ENCODE measurements at places on chromosomes 11 and 22.
A peak's percentile ranks its signal among the peaks of the same experiment; 100 is the strongest.

DNA sequence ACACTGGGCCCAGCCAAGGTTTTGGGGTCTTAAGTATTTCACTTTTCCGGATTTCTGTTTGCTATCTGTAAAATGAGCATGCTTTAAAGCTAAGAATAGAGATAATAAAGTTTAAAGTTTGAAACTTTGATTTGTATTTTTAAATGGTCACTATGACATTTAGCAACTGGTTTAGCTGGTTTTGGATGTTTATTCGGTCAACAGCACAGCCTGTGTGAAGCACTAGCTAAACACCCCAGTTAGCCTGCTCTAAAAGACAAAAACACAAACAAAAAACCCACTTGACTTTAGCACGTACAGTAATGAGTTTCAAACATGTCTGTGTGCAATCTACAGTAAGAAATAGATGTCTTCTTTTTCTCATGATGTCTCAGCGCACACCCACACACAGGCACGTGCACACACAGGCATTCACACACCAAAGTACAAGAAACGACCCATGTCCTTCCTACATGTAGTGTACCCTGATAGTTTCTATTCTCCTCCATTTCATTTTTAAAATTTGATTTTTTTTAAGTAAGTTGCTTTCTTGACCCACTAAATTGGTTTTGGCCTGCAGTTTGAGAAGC is 29.4 kb downstream of the SLC1A2 start:
- no peak for DNase-seq

DNA sequence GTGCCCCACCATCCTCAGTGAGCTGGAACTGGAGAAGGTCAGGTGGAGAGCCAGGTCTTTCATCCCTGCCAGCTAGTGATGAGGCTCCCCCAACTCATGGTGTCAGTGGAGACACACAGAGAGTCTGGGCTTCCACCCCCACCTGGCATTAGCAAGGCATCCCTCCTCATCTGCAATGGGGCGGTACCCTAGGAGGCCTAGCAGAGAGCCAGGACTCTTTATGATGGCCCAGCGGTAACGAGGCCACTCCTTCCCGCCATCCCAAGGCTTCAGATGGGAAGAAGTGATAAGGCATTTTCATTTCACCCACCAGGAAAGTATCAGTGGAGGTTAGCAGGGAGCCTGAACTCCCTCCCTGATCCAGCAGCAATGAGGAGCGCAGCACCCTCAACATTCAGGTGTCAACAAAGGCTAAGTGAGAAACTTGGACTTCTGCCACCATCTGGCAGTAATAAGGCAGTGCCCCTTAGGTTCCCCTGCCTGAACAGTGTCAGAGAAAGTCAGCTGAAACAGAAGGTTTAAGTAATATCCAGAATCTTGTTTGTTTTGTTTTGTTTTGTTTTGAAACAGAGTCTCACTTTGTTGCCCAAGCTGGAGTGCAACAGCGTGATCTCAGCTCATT is 40.5 kb upstream of the FBLN1 start:
- no peak for DNase-seq

GRCh38 chr11:121671283-121672168 is 218.8 kb upstream of the SORL1-AS1 start:
- DNase-seq, result no peak

GRCh38 chr11:118851970-118852369 is 31.7 kb upstream of the CXCR5 start:
- no peak for DNase-seq

DNA sequence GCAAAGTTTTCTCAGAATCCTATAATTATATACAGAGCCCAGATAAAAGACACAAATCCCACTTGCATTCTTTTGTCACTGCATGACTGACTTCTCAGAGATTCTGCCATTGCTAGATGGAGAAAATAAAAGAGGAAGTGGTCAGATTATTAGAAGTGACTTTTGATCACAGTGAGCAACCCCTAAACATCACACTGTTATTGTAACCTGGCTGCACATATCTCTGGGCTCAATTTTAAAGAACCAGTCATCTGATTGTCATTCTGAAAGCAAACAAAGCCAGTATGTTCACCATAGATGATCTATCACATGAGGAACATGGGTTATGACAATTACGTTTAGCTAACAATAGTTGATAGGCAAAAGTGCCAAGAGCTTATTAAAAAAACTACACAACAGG is 47.8 kb downstream of the COPB1 start:
- no peak for DNase-seq

GRCh38 chr11:92222701-92223100 is 1.9 kb upstream of the FAT3 start:
- DNase-seq, result no peak

GRCh38 chr22:42837556-42837955 is 19.5 kb downstream of the ARFGAP3 start:
- no peak for DNase-seq

DNA sequence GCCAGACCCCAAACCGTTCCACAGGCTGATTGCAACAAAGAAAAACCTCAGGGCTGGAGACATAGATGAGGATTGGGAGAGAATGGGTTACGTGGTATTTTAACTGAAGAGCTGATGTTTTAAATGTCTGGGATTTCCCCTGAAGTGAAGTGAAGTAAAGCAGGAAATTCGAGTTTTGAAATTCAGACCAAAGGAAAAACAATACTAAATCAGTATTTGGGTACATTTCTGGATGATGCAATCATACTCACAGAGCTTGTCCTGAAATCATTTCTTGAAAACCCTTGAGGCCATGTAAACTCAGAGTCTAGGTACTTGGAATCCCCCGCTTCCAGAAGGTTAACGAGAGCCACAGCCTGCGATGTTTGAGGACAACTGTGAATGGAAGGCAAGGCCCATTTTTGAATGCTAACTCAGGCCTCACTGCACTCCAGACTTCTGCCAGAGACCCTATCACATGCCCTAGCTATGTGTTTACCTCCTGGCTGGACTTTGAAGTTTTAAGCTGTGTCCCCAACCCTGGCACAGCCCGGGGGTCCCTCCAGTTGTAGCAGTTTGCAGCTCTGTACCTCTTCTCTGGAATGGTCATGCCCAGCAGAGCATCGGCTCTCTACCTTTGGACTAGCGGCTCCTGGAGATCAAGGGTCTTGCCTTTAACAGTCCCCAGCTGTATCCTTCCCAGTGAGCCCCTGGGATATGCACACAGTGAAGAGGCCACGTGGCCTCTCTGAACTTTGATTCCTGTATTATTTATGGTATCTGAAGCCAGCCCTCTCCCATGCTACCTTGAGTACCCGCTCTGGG is 5.4 kb upstream of the FTH1 start:
- DNase-seq, result peak; percentile 77

- DNase-seq, result no peak
These were observed 10.5 kb downstream of the CLMP start for GRCh38 chr11:123184531-123184930.

DNA sequence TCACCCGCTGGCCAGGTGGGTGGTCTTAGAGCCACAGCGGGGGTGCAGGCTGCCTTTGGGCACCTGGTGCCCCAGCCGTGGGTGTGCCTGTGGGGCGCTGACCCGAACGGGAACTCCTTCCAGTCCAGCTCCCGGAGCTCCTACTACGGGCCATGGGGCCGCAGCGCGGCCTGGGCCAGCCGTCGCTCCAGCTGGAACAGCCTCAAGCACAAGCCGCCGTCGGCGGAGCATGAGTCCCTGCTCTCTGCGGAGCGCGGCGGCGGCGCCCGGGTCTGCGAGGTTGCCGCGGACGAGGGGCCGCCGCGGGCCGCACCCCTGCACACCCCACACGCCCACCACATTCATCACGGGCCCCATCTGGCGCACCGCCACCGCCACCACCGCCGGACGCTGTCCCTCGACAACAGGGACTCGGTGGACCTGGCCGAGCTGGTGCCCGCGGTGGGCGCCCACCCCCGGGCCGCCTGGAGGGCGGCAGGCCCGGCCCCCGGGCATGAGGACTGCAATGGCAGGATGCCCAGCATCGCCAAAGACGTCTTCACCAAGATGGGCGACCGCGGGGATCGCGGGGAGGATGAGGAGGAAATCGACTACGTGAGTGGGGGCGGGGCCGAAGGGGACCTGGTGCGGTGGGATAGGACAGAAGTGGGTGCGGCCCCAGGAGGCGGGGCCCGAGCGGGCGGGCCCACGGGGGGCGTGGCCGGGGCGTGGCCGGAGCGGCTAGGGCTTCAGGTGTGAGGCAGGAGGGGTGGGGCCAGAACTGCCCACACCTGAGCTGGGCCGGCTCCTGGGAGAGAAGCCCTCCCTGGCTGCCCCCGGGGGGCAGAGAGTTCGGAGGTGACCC is 91.5 kb downstream of the CACNA1I start:
- DNase-seq, result peak; percentile 79

- no peak for DNase-seq
These were observed 33.5 kb downstream of the MYO18B start for GRCh38 chr22:25775531-25775930.

DNA sequence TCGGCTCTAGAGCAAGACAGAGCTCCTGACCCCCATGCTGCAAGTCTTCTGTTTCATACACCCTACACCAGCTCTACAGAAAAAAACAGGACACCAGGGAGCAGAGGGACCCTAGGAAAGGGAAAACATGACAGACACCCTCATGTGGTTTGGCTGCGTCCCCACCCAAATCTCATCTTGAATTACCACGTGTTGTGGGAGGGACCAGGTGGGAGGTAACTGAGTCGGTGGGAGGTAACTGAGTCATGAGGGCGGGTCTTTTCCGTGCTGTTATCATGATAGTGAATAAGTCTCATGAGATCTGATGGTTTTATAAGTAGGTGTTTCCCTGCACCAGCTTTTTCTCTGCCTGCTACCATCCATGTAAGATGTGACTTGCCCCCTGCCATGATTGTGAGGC is 6.6 kb upstream of the C22orf39 start:
- no peak for DNase-seq

DNA sequence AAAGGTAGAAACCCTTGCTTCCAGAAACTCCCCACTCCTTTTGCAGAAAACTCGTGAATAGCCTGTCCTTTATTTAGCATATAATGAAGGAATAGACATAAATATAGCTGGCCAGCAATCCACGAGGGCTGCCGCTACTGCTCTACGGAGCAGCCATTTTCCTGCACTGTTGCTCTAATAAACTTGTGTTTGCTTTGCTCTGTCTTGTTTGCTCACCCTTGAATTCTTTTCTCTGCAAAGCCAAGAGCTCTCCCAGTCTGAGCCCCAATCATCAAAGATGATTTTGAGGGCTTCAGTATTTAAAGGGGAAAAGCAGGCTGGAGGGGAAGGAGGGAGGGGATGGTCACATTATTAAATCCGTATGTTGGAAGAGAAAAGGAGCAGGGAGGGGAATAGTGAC is 16.6 kb upstream of the CHKA start:
- DNase-seq, result no peak

- no peak for DNase-seq
These were observed 82.8 kb downstream of the SPATA19 start for GRCh38 chr11:133762538-133762937.

DNA sequence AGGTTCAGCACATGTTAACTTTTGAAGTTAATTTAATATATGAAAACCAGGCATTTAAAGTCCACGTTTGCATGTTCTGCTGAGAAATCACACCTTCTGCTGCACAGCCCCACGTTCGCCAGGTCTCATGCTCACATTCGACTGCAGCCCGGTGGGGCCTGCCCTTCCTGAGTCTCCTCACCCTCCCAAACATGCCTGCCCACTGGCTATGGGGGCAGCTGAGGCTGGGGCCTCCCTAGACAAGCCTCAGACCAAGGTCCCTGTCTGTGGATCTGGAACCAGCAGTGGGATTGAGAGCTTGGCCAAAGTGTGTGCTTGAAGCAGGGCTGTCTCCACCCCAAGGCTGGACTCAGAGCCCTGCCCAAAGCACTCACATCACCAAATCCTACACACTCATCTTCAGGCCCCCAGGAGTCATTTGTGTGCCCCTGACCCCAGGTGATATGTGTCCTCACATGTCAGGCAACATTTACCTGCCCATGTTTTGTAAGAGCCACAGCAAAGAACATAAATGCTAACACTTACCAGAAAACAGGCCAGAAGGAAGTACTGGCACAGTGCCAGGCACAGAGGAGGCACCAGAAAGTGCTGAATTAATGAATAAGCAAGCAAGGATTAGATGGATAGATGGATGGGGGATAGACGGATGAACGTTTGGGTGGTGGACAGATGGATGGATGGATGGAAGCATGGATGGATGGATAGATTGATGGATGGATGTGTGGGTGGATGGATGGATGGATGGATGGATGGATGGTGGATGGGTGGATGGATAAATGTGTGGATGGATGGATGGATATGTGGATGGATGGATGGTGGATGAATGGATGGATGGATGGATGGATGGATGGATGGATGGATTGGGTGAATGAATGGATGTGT is 9.4 kb upstream of the FADD start:
- DNase-seq, result peak; percentile 19

DNA sequence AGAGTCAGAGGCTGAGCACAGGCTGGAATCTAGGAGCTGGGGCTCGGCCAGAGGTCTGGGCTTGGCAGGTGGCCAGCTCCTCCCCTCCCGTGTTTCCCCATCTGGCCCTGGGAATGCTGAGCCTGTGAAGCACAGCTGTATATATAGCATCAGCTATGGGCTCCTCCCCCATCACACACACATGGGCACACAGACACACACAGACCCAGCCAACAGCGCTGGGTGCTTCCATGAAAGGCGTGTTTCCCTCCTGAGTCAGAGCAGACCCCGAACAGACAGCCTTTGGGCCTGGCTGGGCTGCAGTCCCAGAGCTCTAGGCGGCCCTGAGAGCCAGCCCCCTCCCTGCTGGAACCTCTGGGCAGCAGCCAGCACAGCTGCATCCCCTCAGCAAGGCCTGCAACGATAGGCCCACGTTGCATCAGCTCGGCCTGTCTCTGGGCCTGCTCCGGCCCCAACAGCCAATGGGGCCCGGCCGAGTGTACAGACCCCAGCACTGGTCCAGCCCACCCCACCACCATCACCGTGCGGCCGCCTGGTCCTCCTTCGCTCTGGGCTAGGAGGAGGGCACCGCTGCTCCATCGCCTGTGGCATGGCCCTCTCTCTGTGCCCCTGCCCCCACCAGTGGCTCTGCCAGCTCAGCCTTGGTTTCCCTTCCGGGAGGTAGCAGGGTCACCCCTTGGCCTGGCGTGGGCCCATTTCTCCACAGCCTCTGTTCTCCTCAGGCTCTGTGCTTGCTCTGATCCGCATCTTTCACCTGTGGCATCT is 7.6 kb upstream of the SERPINH1 start:
- DNase-seq, result no peak

DNA sequence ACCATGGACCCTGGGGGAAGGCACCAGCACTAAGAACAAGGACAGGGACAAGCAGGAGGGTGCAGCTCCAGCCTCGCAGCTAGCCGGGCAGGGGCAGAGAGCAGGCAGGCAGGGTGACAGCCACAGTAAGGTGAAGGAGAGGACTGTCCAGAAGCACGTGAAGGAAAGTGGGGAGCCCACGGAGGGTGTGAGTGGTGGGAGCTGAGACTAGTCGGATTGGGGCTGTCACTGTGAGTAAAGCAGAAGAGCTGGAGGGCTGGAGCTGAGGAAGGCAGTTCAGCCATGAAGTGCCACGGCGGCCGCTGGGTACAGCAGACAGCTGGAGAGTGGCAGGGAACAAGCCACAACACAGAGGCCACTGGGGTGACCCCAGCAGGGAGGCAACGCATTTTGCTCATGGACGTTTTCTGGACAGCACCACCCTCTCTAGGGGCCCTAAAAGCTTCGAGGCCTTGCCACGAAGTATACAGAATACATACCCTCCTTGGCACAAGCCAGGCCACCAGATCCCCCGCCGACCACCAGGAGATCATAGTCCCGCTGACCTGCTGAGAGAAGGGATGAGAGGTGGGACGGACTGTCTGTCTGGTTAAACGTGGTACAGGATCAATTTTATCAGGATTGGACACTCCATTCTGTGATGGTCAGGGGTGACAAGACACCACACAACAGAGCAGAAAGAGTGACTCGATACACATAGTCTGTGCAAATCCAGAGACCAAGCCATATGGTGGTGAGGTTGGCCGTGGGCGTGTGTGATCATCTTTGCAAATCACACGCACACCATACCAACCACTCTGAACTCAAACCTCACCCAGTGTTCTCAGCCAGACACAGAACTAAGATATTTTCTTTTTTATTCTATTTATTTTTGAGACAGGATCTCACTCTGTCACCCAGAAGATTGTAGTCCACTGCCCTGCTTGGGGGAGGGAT is 10.8 kb upstream of the COMT start:
- DNase-seq, result no peak

Measured in hematopoietic multipotent progenitor cell treated with erythropoietin and hydrocortisone succinate and interleukin-3 and kit ligand, for 17 days (in vitro differentiated cells).